Fibroblast of lung (primary cell): ENCODE measurements at places on chromosomes 4 and X. TPM values are rescaled to one million over a fixed set of nuclear protein-coding genes. Genes with fewer than 3 reads are reported as not detected.

ATOH1 gene
- not detected in 2 replicates for polyA plus RNA-seq

SERPINA7 gene
- not detected in 2 replicates for polyA plus RNA-seq

FAAH2 gene
- polyA plus RNA-seq: 0.02 TPM in 1 of 2 replicates, not detected in the other

SAGE1 gene
- polyA plus RNA-seq: 0.05 TPM in 1 of 2 replicates, not detected in the other

LSM6 gene
- 28.7 and 30.1 TPM in 2 replicates for polyA plus RNA-seq

KIAA1210 gene
- not detected in 2 replicates for polyA plus RNA-seq

PWWP3B gene
- not detected in 2 replicates for polyA plus RNA-seq

GABRE gene
- 2.0 and 2.1 TPM in 2 replicates for polyA plus RNA-seq

PABPC5 gene
- polyA plus RNA-seq: 1.4 and 2.3 TPM in 2 replicates

HMX1 gene
- not detected in 2 replicates for polyA plus RNA-seq

TREX2 gene
- polyA plus RNA-seq: 0.08 TPM in 1 of 2 replicates, not detected in the other
